ENCODE measurements at places on chromosomes 3 and 15.

GRCh38 chr15:73927476-73928240, 1.4 kb downstream of the LOXL1 start:
- peak; percentile 76 for DNase-seq

DNA sequence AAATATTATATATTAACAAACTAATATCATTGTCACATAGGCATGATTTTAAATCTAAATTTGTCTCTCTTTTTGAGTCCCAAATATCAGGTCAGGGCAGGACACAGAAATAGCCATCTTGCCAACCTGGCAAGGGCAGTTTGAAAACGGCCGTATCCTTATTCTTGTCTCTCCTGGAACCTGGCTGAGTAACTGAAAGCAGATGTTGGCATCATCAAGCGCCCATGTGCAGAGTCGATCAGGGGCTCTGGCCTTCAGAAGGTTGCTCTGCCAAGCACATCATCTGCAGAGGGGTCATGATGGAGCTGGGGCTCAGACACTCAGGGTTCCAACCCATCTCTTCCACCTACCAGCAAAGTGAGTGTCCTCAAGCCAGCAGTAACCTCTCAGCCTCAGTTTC, 55.2 kb upstream of the OCA2 start:
- no peak for DNase-seq

DNA sequence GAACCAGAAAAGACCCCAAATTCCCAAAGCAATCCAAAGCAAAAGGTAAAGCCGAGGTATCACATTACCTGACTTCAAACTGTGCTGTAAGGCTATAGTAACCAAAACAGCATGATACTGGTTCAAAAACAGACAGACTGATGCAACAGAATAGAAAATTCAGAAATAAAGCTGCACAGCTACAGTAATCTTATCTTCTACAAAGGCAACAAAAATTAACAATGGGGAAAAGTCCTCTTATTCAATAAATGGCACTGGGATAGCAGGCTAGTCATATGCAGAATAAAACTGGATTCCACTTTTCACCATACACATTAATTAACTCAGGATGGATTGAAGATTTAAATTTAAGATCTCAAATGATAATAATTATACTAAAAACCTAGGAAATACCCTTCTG, 392.6 kb upstream of the CBLB start:
- no peak for DNase-seq

- DNase-seq, result no peak
These were observed 243.2 kb upstream of the LRRN1 start for GRCh38 chr3:3556078-3556477.

- DNase-seq, result no peak
These were observed 328.0 kb downstream of the NLGN1 start for GRCh38 chr3:173725507-173725906.

GRCh38 chr3:19934098-19934566, at the start of gene EFHB:
Gene EFHB, minus strand, starts transcription at chr3:19934217. Its CDS starts 199 bp downstream, at chr3:19934018.
- DNase-seq, result no peak

DNA sequence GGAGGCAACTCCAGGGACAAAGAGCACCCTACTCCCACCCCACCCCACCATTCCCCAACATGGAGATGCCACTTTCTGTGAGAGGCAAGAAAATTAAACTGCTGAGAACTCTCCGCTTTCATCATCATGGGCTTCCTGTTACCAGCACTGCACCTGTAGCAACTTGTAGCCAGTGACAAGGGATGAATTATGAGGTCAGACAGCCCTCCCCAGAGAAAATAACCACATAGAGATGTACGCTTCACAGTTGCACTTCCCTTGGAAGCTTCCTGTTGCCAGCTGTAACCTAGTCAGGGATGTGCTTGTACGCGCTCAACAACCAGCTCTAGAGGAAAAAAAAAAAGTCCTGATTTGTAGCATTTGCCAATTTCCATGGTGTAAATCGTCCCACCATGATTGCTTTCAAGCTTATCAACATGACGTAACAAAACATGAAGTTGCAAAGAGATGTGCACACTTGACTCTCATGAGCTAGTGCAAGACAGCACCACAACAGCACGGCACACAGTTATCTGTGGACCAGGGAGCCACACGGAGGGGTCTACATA, 145.4 kb downstream of the RAB11A start:
- DNase-seq, result no peak

DNA sequence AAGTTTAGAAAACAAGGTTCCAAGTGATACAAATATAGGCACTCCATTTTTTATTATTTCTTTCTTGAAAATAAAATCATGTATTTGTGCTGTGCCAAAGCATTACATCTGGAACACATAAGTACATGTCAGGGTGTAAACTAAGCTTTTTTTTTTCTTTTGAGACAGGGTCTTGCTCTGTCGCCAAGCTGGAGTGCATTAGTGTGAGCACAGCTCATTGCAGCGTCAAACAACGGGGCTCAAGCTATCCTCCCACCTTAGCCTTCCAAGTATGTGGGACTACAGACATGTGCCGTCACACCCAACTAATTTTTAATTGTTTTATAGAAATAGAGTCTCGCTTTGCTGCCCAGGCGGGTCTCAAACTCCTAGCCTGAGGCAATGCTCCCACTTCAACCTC, 9.0 kb downstream of the SPATA12 start:
- no peak for DNase-seq

Data from GM13976 (cell line).